ENCODE measurements at places on chromosomes 3 and 15.

DNA sequence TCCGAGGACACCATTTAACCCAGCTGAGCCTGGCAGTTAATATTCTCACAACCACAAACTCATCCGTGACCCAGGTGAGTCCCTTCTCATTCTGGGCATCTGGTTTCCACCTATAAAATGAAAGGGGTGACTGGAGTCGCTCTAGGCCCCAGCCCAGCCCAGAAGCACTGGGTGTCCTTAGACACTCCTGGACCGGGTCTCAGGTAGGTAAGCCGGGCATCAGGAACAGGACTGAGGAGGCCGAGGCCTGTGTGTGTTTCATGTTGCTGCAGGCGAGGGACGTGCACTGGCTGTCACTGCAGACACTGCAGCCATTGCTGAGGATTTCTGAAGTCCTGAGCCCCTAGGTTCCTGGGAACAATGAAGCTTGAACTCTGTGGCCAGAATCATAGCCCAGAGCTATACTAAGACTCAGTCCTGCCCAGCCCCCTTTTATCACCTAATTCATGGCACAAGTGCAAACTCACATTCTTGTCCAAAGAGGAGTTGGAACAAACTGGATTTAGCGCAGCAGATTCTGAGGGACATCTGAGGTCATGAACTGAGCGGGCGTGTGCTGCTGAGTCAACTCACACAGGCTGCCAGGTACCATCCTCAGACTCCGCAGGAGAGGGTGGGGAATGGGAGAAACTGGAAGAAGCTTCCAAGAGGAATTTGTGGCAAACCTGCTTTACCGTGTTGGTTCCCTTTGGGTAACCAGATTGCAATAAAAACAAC is 184.9 kb downstream of the FAM43A start:
- peak; percentile 48 for DNase-seq

- no peak for DNase-seq
Observed at GRCh38 chr15:73258271-73259108, 110.3 kb downstream of the HCN4 start.

- DNase-seq = no peak
Observed at GRCh38 chr15:39066677-39067076, 502.1 kb upstream of the RASGRP1 start.

DNA sequence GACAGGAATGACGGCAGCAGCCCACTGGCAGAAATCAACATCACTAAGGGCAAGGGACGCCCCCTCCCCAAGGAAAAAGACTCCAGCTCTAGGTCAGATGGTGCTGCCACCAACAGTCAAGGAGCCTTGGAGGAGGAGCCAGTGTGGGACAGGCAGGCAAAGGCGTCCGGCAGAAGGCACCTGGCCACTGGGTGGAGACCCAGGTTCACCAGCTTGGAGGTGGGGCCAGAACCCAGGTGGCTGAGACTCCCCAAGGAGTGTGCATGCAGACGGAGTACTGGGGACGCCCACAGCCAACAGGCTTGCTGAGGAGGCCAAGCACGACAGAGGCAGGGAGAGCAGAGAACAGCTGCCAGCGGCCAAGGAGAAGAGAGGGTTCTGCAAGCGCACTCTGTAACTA is 35.2 kb downstream of the PTPN23 start:
- peak; percentile 22 for DNase-seq

DNA sequence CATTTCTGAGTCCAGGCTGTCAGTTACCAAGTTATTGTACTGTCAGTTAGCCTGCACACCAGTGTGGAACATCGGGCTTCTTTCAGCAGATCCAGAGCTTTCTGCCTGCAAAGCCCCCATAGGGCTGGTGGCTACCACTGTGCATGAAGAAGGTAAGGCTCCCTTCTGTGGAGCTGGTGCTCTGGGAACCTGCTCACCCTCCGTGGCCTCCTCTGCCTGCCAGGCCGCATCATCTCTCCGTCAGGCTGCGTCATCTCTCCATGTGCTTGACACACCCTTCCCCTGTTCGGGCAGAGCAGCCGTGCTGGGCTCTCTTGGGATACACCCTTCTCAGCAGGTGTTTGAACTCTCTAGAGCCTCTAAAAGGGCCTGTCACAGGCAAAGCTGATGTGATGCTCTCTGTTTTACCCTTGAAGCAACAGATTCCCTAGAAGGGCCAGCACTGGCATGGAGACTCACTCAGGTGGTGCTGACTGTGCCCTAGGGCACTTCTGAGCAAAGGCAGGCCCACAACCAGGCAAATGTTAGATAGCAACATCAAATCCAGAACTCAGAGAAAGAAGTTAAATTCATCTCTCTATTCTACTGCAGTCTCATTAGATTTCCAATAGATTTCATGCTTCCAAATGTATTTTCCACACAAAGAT is 261.1 kb downstream of the EPHB1 start:
- no peak for DNase-seq
